ENCODE measurements at places on chromosomes 3 and 15. TPM values are rescaled to one million over a fixed set of nuclear protein-coding genes. Genes with fewer than 3 reads are reported as not detected.

SLC27A2 gene
- polyA plus RNA-seq = 64.1 TPM

DNA sequence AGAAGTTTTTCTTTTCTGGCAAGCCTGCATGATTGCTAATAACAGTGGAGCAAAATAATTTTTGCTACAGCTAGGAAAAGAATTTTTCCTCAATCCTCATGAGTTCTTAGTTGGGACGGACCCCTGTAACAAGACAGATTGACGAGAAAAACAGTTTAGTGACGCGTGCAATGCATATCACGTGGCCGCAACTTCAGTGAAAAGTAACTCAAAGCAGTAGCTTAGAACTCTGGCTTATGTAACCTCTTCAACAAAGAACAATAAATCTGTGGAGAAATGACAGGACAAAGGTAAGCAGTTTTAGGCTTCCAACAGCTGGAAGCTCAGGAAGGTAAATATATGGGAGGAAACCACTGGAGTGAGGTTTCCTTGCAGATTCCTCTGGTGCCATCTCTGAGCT is 19.7 kb downstream of the FAM107A start:
- no peak for DNase-seq

ZNF80 gene
- polyA plus RNA-seq = not detected

RBP2 gene
- 0.46 TPM for polyA plus RNA-seq

DNA sequence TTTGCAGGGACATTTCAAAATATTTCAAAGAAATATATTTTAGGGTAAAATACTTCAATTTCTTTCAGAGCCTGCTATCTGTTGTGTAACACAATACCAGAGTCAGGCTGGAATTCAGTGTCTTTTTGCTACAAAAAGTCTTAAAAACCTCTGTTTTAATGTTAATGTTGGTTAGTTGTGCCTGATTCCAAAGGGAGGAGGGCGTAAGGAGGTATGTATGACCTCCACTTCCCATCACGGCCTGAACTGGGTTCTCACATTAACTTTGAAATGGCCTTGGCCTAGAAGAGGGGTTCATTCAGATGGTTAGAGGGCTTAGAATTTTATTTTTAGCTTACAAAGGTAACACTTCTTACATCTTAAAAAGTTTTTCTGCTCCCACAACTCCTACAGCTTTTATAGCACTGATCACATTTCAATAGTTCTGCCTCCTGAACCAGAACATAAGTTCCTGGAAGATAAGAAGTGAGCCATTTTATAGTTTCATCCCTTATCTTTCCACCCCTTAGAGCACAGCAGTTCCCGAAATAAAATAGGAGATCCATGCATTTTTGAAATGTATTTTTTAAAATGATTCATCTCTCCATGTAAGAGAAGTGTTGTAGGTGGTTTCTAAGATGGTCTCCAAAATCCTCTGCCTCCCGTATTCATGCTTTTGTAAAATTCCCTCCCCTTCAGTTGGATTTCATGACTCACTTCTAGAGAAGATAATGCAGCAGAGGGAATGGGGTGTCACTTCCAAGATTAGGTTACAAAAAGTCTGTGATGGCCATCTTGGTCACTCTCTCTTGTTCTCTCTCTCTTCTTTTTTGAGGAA is 543.1 kb upstream of the NECTIN3 start:
- no peak for DNase-seq

GRCh38 chr3:10253731-10254130 is 5.5 kb downstream of the TATDN2 start:
- no peak for DNase-seq

TPRG1 gene
- 0.40 TPM for polyA plus RNA-seq
